ENCODE measurements at places on chromosomes 3 and 15.
A peak's percentile ranks its signal among the peaks of the same experiment; 100 is the strongest.

DNA sequence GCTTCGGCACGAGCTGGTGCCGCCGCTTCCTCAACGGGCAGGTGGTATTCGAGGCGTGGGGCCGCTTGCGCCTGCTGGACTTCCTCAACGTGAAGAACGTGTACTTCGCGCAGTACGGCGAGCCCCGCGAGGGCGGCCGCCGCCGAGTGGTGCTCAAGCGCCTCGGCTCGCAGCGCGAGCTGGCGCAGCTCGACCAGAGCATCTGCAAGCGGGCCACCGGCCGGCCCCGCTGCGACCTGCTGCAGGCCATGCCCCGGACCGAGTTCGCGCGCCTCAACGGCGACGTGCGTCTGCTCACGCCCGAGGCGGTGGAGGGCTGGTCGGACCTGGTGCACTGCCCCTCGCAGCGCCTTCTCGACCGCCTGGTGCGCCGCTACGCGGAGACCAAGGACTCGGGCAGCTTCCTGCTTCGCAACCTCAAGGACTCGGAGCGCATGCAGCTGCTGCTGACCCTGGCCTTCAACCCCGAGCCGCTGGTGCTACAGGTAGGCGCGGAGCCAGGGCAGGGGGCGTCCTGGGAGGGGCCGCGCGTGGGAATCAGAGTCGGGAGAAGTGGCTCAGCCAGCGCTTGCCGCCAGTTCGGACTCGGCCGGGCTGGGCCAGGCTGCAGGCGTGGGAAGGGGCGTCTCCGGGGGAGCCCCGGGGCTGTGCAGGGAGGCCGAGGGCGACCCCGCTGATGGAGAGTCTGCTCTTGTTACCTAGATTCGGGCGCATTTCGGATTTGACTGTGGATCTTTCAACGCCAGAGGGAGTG, 1.1 kb downstream of the DIPK2A start:
- peak; percentile 85 for DNase-seq

GRCh38 chr15:100230784-100231183, 111.0 kb downstream of the ADAMTS17 start:
- DNase-seq: no peak

DNA sequence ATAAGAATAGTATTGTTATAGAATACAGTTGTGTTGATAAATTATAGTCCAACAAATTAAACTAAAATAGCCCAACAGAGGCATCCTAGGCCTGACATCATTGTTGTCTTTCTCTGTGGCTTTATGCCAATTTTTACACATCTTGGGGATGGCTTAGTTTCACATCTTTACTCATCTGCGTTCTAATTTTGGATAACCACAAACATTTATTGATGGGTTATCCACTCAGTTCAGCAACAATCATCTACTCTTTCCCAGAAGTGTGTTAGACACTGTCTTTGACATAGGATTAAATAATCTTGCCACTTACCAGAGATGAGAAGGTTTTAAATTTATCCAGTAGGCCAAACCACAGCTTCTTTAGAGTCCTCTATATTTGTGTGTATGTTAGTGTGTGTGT, 120.8 kb upstream of the PHLDB2 start:
- DNase-seq: no peak

DNA sequence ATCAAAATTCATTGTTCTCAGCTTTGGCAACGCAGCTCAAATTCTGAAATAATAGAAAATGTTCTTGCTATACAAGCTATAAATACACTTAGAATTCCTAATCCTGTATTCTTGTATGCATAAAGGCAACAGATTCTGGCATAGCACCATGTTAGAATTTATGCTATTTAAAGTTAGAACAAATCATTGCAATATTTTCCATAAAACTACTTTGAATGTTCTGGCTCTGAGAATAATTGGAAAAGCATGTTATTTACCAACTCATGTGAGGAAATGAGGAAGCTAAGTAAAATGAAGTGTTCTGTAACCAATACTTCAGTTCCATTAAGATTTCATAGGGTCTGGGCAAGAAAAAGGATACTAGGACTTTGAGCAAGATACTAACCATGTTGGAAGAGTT, 888.9 kb downstream of the SQOR start:
- DNase-seq: no peak

GRCh38 chr3:183287301-183287971, 34.4 kb downstream of the B3GNT5 start:
- peak; percentile 78 for DNase-seq

DNA sequence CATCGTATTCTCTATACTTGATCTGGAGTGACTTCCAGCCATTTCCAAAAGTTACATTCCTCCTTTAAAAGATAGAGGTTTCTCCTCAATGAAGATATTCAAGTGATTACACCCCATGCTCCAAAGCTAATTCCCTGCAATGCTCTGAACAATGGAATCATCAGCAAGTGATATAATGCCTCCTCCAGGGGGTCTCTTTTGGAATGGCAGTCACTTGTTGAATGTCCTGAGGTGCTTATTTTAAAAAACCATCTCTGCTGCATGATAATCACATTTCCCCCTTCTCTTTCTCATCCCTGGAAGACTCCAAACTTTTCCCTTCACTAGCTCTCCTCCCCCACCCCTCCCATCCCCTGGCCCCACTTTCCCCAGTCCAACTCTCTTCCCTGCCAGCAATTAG, 2.6 kb downstream of the LHFPL4 start:
- DNase-seq: no peak

- DNase-seq: no peak
Observed at GRCh38 chr3:136749091-136749490, 3.1 kb downstream of the STAG1 start.

GRCh38 chr3:174220775-174221554, 638.2 kb upstream of the NAALADL2 start:
- no peak for DNase-seq

GRCh38 chr15:89576417-89576773, 1.1 kb downstream of the TICRR start:
- no peak for DNase-seq

GRCh38 chr3:155231792-155232191, 61.7 kb downstream of the STRIT1 start:
- DNase-seq: no peak

GRCh38 chr3:195453236-195453635, 10.4 kb upstream of the ACAP2 start:
- no peak for DNase-seq

DNA sequence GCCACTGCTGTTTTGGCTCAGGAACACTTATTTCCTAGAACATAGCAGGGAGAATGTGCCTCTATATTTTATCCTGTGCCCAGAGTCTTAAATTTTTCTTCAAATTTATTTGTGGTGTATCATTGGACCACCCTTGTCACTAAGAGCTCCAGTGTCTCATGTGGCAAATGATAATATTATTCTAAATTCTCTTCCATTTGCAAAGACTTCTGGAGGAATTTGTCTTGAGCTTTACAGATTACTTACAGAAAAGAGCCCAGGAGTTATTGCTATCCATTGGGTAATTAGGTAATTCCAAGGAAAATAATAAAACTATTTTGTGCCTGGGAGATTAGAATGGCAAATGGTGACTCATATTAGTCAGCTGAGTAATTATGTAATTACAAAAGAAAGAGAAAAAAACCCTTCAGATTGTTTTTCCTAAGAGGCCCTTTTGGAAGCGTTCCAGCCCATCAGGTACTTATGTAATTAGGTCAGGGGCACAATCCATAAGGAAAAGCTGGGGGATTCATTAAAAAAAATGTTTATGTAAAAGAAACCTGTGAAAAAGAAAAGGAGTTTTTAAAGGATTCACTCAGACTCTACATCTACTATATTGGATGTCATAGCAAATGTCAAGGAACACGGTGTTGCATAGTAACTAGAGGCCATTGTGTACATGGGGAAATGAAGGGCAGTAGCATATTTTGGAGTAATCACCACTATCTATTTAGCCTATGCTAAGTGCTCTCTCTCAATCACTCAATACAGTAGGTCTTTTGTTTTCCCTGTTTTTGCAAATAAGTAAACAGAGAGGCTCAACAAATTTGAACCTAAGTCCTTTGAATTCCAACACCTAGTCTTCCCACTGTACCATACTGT, 380.9 kb upstream of the RARB start:
- no peak for DNase-seq

DNA sequence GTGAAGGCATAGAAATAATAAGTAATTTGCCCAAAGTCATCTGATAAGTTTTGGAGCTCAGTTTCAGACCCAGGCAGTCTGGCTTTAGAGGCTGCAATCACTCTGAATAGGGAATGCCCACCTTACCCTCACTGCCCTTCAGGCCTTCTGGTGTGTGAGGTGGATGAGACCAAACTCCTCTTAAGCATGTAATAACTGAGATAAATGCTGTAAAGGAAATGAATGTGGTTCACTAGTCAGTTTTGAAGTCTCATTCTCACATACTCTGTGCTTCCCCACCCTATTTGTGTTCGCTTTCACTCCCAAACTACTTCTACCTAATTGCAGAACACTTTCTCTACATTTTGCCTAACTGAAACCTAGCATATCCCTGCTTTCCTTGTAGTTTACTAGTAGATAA, 144.1 kb downstream of the FILIP1L start:
- no peak for DNase-seq

All from suppressor macrophage treated with lipopolysaccharide for 1 hour (primary cell).